GM13976 (cell line): ENCODE measurements at places on chromosomes 11 and 22.

DNA sequence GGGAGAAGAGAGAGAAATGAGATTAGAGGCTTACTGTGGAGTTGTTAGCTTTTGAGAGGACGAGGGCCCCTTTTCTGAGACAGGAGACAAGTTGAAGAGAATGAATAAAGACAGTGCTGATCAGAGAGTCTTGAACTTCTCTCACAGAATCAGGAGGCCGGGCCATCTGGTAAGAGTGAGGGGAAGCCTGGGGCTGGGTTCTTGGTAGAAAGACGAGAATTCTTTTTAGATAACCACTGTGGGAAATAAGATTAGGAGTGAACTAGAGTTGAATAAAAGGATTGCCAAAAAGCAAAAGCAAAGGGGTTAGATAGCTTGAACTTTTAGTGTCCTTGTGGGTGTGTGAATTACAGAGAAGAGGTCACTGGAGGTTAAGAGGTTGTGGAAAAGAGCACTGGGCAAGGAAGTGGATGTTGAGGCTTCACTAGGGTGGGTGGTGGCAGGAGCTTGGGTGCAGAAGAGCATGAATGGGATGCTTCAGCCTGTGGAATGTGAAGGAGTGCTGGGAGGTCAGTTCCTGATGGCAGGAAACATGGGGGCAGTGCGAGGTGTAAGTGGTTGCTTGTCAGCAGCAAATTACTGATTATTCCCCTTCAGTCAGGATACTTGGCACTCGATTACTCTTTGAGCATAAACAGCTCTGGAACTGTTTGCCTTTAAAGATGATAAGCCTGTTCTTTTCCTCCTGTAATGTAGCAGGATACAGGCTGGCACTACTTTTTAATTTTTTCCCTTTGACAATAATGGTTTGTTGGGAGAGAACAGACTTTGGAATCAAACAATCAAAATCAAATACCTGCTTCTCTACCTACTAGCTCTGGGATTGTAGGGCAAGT is 98.3 kb downstream of the ARHGAP42 start:
- no peak for DNase-seq

GRCh38 chr22:44755956-44756361 is 3.6 kb downstream of the ARHGAP8 start:
- DNase-seq, result no peak

DNA sequence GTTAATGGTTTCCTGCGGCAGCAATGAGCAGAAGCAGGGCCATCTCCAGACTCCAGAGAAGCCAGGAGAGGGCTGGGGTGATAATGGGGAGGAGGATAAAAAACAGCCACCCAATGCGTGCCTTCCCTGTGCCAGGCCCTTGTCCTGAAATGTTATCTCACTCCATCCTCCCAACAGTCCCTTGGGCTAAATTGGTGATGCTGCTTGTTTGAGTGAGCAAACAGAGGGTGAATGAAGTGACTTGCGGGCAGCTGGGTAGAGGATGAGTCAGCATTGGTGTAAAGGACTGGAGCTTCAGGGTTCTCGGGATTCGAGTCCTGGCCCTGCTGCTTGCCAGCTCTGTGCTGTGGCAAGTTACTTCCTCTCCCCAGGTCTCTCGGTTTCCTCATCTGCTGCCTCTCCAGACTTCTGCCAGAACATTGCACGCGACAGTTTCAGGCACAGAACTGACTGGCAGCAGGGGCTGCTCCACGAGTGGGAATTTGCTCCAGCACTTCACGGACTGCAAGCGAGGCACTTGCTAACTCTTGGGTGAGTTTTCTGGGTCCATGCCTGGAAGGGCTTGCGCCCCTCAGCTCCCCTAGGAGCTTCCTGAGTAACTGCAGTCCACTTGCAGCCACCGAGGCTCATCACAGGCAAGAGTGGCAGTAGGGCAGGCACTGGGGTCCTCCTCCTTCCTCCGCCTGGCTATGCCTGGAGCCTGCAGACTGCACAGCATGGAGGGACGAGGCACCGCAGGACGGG is at the start of gene P2RY6:
TSS of gene P2RY6 (plus strand) at position 403 of the 744 bp plus-strand sequence. CDS start 24,181 bp downstream, outside the sequence.
- no peak for DNase-seq

GRCh38 chr11:88590361-88590760 is 252.8 kb upstream of the CTSC start:
- DNase-seq, result no peak

GRCh38 chr11:84899134-84899533 is 728.0 kb downstream of the DLG2 start:
- no peak for DNase-seq

DNA sequence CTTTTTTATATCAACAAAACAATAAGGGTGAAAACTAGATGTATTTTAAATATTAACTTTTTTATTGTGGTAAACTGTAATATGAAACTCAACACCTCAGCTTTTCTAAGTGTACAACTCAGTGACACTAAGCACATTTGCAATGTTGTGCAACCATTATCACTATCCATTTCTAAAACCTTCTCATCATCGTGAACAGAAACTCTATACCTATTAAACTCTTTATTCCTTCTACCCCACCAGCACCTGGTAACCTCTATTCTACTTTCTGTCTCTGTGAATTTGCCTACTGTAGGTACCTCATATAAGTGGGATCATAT is 9.4 kb downstream of the HORMAD2 start:
- no peak for DNase-seq

GRCh38 chr22:27594474-27595134 is 207.0 kb downstream of the MN1 start:
- no peak for DNase-seq

- no peak for DNase-seq
Observed at GRCh38 chr11:77596626-77597025, 6.9 kb downstream of the AQP11 start.

DNA sequence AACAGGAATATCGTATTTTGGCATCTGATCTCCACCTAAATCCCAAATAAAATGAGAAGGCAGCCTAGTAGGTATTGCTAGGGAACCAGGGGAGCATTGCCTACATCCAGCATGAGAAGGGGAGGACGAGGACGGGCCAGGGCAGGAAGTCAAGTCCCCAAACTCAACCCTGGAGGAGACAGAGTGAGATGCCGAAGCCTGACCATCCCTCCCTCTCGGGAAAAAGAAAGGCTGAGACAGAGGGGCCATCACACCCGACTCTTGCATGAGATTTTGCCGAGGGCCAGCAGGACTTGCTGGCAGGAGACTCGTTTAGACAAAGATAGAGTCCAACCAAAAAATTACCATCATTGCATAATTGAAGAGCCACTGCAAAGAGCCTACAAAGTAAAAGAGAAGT is 50.2 kb upstream of the SPATA19 start:
- no peak for DNase-seq

DNA sequence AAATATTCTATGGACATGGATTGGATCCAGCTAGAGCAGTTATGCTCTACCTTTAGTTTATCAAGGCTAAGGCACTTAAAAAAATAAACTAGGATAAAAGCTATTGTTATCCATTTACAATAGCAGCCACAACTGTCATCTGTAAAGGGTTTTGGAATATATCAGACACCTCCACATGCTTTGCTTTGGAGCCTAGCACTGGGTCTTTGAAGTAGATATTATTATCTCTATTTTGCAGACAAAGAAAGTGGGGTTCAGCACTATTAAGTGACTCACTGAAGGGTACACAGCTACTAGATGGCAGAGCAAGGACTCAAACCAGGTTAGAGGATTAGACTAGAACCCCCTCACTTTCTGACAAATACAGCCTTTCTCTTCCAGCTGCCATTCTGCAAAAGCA is 82.0 kb downstream of the KCNJ1 start:
- no peak for DNase-seq

DNA sequence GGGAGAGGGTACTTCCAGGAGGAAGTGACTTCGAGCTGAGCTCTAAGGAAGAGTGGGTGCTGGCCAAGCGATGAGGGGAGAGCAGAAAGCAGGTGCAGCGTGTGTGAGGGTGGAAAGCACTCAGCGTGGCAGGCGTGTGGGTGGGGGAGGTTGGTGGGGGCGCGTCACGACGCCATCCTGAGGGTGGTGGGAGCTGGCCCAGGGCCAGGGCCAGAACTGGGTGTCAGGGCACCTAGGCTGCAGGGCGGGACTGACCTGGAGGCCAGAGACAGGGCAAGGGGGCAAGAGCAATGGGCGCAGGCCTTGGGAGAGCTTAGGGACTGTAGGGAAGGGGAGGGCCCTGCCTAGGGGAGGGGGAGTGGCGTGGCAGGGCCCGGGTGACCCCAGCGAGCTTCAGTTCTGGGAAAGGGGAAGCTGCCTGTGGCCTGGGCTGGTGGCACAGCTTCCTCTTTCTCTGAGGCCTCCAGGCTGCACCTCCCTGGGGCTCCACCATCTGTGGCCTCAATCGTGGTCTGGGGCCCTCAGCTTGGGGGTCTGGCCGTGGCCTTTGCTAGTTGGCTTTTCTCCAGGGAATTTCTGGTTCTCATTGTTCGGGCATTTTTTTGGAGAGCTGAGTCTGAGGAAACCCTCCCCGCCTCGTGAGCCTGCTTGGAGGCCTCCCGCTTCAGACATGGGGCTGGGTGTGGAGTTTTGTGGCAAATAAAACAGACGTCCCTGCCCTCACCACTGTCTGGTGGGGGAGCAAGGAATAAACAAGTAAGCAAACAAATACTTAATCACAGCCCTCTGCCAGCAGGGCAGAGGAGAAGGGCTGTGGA is 8.9 kb downstream of the RELT start:
- peak; percentile 82 for DNase-seq

- no peak for DNase-seq
Observed at GRCh38 chr11:61496602-61497400, 11.7 kb upstream of the LRRC10B start.

DNA sequence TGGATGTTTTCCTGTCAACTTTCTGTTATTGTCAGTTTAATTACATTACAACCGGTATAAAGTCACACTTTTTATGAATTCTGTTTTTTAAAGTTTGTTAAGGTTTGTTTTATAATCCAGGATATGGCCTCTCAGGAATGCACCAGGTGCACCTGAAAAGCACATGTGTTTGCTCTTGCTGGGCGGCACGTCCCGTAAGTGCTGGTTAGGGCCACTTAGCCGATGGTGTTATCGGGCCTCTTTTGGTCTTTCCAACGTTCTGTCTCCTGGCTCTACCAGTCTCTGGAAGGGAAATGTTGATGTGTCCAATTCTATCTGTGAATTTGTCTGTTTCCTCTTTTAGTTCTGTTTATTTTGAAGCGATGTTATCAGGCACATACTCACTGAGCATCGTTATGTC is 695.7 kb downstream of the BRD1 start:
- no peak for DNase-seq

- DNase-seq, result peak; percentile 33
Observed at GRCh38 chr11:1750840-1751530, 590 bp upstream of the IFITM10 start.

GRCh38 chr11:47950396-47950795 is 30.0 kb upstream of the PTPRJ start:
- no peak for DNase-seq
